Epithelial cell of prostate (primary cell): ENCODE measurements at places on chromosomes 7 and 10.

GRCh38 chr10:14009371-14010100 is 321.2 kb downstream of the FRMD4A start:
- DNase-seq = no peak

DNA sequence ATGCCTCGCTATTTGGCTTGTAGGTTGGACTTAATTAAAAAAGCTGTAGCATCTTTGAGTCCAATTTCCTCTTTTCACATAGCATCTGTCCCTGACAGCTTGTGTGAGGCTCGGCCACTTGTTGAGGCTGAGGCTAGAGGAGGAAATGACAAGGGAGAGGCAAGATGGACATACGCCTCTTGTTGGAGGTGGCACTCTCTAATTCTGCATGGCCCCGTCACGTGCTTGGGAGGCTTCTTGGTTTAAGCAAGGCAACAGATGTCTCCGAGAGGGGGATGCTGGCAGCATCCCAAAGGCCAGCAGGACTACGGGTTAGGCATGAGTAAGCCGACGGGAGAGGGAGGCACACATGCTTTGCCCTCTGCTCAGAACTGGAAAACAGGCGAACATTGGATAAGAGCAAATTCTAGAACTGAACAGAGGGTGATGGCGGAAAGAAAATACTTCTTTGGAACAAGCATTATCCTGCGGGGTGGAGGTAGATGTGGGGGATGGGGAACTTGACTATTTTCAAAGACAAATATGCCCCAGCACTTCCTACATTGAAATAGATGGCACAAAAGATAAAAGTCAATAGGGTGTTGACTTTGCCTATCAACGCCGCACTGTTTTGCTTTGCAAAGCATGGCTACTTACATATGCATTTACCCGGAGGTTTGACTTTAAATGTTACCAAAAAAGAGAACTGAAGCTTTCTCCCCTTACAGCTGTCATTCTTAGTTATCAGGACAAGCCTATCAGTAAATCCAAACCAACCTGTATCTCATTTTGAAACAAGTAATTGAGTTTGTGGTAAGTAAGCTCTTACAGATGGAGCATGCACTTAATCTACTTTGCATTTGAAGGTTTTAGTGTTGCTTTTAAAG is 94.8 kb downstream of the CHN2 start:
- no peak for DNase-seq

DNA sequence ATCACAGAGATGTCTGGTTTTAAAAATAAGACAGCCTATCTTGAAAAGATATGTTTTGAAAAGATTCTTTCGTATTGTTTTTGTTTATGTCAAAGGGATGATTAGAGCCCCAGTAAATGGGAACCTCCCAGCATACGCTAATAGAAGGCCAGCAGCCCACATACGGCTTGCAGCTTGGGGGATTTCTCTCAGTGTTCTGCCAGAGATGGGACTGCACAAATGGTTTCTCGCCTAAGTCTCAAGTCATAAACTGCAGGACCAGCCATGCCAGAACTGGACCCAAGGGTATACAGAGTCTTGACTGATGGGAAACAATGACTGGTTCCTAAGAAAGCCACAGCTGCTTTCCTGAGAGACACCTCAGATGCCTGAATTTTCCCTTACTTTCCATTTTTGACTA is 306.9 kb upstream of the DGKB start:
- no peak for DNase-seq

DNA sequence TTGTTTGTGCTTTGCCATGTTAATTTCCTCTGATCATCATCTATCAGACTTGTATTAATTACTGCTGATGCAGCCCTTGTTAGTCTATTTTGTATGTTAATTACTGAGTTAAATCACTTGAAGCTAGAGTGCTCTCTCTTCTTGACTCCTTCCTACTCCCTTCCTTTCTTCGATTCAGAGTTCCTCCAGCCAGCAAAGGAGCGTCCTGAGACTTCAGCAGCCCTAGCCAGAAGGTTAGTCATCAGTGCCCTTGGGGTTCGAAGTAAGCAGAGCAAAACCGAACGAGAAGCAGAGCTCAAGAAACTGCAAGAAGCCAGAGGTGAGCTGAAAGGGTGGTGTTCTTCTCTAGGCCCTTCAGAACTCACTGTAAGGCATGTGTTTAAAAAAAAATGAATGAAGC is 32.1 kb downstream of the LOXL4 start:
- no peak for DNase-seq

- no peak for DNase-seq
Observed at GRCh38 chr10:110853921-110854605, 17.7 kb upstream of the PDCD4 start.

DNA sequence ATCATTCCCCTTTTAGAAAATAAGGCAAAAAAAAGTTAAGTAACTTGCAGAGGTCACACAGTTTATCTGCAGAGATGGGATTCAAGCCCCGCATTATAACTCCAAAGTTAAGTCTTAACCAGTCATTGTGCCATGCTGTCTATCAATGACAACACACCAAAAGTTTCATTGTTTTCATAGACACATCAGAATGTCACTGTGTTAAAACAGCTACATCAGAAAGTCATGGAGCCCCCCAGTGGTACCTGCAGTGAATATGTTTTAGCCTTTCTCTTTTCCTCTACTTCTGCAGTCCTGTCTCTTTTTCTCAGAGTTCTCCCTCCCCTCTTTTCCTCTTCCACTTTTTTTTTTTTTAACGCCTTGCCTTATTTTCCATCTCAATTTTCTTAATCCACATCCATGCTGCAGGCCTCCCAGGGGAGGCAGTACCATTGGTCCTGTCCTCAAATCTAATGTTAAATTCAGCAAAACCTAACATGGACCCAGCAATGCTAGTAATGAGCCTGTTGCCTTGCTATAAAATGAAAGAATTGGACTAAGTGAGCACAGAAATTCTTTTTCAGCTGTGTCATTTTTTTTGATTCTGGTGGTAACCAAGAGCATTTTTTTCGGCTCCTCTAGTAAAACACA is 3.8 kb upstream of the NRCAM start:
- DNase-seq = no peak

DNA sequence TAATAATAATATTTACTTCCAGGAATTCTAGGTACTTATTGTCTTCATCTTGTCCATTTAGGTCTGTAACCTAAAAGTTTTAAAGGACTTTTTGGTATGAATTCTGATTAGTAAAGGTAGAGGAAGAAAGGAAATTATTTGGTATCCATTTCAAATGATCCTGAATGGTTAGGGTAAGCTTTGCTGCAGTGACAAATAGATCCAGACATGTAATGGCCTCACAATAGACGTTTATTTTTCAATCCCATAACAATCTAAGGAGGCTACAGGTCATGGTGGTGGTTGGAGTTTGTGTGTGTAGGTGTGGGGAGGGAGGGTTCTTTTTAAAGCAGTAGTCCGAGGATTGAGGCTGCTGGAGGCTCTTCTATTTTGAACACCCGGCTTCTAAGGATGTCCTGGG is 5.3 kb downstream of the FBH1 start:
- DNase-seq = no peak

GRCh38 chr7:91929463-91929862 is 11.2 kb upstream of the AKAP9 start:
- peak; percentile 14 for DNase-seq

- no peak for DNase-seq
Observed at GRCh38 chr10:129919358-129919757, 44.7 kb downstream of the EBF3 start.

GRCh38 chr10:108812296-108812695 is 1111.0 kb downstream of the XPNPEP1 start:
- no peak for DNase-seq

GRCh38 chr7:140033779-140034363 is 28.9 kb downstream of the PARP12 start:
- DNase-seq = peak; percentile 67

- DNase-seq = peak; percentile 26
Observed at GRCh38 chr10:96991313-96991841, 159.3 kb downstream of the LCOR start.

- DNase-seq = no peak
Observed at GRCh38 chr7:148973256-148973655, 55.0 kb downstream of the PDIA4 start.

GRCh38 chr10:4778761-4779160 is 47.2 kb upstream of the AKR1E2 start:
- no peak for DNase-seq

DNA sequence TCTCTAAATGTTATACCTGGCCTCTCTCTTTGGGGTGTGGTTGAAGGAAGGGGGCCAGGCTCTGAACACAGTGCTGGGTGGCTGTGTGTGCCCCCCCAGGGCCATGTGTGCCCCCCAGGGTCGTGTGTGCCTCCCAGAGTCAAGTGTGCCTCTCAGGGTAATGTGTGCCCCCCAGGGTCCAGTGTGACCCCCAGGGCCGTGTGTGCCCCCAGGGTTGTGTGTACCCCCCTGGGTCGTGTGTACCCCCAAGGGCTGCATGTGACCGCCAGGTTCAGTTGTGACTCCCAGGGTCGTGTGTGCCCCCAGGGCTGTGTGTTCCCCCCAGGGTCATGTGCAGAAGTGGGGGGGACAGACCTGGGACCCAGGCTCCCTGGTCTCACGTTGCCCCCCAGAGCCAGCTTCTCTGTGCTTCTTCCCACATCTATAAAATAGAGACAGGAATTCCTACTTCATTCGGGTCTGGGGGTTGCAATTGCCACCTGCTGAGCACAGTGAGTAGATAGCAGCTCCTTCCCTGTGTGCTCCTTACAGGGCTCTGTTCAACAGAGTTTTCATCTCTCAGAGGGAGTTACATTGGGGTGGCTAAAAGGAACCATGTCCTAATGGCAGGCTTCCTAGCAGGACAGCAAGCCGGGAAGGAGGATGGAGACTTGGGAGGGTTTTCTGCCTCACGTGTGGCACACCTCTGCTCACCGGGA is 40.7 kb upstream of the AQP1 start:
- DNase-seq = no peak

- DNase-seq = no peak
Observed at GRCh38 chr7:29623973-29624372, 60.3 kb downstream of the PRR15 start.

DNA sequence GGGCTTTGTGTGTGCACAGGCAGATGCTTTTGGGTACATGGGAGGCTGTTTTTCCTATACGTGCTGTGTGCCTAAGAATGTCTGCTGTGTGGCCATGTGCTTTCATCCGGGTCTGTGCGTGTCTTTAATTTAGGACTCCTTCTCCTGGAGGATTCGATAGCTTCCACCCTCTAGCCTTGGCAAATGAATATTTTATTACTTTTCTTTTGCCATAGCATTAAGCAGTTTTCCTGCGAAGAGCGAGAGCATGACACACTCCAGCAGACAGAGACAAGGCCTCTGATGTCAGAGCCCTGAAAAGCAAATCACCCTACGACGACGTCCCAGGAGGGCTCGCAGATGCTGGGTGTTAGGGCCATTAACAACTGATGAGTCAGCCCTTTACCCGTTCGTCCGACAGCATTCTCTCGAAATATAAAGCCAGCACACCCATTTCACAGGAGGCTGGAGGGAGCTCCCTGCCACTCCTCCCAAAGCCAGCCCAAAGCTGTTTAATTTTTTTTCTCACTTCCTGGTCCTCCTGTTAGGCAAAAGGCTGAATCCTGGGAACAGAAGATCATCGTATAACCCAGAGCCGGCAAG is 311.3 kb upstream of the ZMIZ1 start:
- DNase-seq = no peak

DNA sequence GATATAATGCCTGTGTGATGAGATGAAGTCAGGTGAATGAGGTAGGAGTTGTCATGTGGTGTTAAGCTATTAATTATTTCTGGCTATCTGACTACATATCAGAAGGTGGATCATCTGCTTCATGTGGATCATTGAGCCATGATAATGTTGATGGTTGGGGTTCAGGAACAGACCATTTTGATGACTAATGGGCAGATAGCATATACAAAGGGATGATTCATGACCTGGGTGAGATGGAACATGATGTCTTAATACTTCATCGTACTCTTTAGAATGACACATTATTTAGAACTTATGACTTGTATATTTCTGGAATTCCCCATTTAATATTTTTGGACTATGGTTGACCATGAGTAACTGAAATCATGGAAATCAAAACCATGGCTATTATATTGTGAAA is 155.1 kb downstream of the OR13A1 start:
- peak; percentile 69 for DNase-seq

DNA sequence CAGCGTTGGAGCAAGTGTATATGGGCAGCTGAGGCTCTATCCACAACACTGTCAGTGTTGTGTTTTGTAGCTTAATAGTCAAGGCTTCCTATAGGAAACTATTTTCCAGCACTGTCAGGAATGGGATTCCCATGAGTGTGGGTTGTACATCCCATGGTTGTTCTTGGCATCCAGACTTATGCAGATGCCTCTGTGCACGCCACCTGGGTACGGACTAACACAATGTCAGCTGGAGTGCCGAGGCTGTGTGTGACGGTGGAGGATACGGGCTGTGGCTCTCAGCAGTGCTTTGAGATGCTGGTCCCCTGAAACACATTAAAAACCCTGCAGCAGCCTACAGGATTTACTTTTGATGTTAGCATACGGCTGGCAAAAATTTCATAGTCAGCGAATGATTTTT is 350.0 kb downstream of the ACTR3B start:
- DNase-seq = no peak

DNA sequence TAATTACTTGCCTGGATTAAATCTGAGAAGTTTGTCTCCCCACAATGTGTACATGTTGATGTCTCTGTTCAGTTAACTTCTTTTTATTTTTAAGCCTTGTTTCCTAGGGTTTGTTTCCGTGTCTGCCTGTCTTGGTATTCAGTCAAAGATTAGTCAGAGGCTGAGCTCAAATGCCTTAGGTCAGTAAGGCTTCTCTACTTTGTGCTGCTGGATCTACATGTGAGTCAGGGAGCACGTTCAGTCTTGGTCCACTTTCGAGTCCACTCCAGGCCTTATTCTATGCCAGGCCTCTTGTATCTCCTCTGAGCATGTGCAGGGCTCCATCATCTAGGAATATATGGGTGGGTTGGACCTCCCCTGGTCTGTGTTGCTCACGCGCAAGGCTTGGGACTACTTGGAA is 93.3 kb upstream of the FZD8 start:
- DNase-seq = peak; percentile 60

GRCh38 chr7:20581956-20582355 is 33.5 kb upstream of the ABCB5 start:
- no peak for DNase-seq
